ENCODE measurements at places on chromosomes 11 and 22.

GRCh38 chr22:24060375-24060788 lies 49.3 kb downstream of the CABIN1 start:
- peak; percentile 94 for DNase-seq

GRCh38 chr11:1305501-1306056 lies 3.9 kb downstream of the TOLLIP start:
- no peak for DNase-seq

GRCh38 chr11:46736615-46737014 lies 17.6 kb downstream of the F2 start:
- DNase-seq = peak; percentile 58

GRCh38 chr22:30326255-30326705 lies 461 bp downstream of the TBC1D10A start:
- no peak for DNase-seq

- no peak for DNase-seq
Measured at GRCh38 chr22:40920526-40920925, 30.7 kb upstream of the RBX1 start.

- no peak for DNase-seq
Measured at GRCh38 chr11:129814244-129815014, 1.2 kb upstream of the TMEM45B start.

DNA sequence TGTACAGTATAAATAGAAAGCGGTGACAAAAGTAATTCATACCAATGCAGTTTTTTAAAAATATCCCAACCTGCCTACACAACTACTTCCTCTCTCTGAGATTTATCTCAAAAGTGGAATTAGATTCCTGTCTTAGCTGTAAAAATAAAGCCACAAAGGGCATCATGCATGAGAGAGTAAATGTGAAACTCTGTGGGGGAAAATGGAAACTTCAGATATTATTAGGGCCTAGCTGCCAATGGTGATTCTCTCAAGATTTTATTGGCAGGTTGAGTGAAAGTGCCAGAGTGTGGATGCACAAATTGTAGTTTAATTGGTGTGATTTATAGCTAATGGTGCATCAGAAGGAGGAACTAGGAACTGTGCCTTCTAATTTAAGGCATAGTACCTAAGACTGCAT lies 356.9 kb upstream of the CCDC90B start:
- DNase-seq = no peak

DNA sequence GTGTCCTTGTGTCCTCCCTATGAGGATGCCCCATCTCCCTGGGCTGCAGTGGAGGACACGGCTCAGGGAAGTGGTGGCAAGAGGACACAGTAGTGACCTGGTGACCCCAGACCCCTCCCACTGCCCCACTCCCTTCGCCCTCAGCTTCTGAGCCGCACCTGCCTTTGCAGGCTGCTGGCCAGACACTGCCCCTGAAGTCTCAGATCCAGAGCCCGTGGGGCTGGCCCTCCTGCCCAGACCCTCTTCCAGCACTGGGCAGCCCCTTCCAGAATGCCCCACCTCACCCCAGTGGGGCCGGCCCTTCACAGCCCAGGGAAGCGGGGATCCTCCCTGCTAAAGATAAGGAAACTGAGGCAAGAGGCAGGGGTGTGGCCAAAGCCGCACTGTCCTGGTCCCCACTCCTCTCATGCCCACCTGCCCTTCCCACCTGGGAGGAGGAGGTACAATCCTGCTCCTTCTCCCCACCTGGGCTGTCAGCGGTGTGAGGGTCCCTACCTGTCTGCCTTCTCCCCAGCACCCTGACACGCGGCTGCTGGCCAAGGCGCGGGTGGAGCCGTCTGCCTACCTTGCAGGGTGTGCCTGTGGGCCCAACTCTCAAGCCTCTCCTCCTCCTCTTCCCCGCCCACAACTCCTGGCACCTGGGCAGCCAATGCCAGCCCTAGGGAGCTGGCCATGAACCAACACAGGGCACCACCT lies 17.3 kb downstream of the TRPM5 start:
- no peak for DNase-seq

DNA sequence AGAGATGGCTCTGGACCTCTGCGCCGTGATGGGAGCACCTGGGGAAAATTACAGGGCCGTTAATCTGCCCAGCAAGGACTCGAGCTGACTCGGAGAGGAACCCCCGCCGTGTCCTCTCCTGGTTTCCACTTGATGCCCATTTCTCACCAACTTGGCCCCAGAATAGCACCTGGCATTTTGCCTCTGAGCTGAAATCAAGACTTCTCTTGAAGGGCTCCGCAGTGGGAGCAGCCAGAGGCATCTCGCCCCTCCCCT lies 19.0 kb upstream of the CABP7 start:
- DNase-seq = no peak

DNA sequence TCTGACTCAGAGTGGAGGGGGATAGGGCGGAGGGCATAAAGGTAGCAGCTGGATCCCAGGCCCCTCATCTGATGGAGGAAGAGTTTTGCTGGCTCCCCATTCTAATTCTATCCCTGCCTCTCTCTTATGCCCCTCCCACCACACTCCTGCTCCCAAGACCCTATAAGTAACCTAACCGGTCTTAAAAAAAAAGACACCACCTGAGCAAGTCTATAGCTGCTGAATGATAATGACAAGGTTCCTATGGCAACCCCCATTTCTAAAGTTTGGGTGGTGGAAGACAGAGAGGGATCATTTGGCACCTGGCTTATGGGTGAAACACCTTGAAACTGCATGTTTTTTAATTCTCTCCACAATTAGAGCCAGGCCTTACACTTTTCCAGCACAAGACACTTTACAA lies 69.6 kb downstream of the LARGE1 start:
- DNase-seq = no peak

DNA sequence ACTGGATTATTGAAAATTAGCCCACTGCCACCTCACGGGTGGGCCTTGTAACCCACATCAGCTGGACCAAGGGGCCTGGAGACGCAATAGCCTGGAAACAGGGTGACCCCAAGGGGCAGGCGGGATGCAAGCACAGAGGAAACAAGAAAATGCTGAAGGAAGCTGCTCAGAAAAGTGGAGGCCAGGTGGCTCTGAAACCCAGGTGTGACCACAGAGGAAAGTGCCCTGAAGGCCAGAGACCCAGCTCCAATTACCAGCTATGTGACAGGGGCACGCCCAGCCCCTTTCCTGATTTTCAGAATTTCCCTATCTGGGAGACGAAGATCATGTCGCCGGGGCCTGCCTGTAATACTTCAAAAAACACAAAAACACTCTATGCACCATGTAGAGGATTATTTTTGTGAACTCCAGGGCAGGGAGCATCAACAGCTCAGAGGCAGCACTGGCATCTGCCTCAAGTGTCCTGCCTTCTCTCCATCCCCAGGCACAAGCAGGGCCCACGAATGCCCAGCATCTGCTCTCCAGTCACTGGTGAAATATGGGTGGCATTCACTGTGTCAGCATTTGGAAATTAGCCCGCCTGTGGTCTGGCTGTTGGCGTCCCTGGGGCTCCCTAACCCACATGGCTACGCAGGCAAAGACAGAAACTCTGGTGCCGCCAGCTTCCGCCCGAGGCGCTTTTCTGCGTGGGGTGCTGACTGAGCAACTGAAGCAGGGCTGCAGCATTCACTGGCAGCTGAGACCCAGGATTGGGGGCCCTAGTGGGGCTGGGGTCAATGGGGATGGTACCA lies 6.3 kb downstream of the KCNJ1 start:
- DNase-seq = peak; percentile 90

DNA sequence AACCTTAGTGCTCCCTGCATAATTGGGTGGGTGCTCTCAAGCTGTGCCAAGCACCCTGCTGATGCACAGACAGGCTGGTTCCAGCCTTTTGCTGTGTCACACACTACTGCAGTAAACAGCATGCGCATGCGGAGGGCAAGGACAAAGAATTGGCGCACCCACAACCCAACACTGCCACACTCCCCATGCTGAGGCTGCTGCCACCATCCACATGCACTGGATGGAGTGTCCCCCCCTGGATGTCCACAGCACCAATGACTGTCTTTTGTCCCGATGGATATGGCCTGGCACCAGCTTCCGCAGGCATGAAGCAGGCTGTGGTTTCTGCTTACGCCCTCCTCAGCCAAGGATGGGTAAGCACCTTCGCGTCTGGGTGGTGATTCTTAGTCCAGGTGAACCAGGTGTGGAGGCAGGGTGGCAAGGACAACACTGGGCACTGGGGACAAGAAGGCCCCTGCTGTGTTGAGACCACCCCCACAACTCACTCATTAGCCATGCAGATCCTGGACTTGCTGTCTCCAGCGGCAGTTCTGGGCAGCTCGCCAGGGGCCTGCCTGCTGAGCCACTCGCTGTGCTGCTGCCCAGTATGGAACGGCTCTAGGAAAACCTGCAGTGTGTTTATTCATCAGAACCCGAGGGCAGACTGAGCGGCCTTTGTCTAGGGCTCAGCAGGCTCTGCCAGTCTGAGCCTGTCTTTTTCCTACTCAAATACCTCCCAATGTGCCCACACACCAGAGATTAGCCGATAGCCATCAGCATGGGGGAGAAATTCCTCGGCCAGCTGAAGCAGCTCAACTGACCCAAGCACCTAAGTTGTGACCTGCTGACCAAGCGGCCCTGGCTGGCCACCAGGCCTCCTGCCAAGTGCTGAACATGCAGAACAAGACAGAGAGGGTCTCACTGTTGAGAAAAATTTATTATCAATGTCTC lies 8.2 kb upstream of the NAP1L4 start:
- DNase-seq = peak; percentile 48

DNA sequence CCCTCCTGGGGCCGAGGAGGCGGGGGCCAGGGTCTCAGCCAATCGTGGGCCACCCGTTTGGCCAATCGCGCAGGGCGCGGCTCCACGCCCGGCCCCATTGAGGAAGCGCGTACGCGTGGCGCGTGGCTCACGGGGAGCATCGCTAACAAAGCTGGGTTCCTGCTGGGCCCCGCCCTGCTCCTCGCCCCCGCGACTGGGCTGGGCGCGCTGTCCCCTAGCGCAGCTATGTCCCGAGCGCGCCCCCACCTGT lies 614 bp upstream of the ASCL2 start:
- no peak for DNase-seq

- DNase-seq = no peak
Measured at GRCh38 chr11:113519989-113520613, 44.9 kb upstream of the DRD2 start.

- peak; percentile 97 for DNase-seq
Measured at GRCh38 chr11:27926981-27927481, 180.9 kb downstream of the KIF18A start.

GRCh38 chr22:17370766-17371432 lies 1.6 kb downstream of the CECR2 start:
- no peak for DNase-seq

DNA sequence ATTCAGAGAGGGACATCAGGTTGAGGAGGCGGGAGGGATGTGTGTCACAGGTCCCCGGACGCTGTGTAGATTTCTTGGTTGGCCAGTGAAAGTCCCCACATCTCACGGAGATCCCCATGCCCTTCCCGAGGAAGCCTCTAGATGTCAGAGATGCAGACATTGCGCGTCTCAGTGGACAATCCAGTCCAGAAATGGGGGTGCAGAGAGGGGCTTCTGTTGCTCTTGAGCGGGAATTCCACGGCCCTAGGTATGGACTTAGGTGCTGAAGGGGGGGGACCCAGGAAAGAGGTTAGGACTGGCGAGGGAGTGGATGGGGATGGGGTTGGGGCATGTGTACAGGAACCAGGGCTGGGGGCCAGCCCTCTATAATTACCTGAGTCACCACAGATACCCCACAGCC lies 7.0 kb downstream of the THY1 start:
- DNase-seq = no peak

DNA sequence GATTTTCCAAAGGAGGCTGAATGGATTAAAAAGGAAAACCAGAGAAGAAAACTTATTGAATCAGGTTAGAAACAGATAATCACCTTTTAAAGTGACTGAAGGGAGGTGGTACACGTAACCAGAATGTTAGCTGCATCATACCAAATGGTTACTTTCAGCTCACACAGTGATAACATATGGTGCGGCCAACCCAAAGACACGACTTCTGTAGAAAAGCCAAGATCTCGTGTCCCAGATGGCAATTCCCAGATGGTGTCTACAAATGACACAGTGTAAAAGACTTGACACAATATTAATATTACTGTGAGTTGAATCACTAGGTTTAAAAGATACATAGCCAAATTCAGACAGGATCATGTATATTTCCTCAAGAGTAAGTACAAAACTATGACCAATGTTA lies 5.2 kb downstream of the PPP2R1B start:
- DNase-seq = no peak

DNA sequence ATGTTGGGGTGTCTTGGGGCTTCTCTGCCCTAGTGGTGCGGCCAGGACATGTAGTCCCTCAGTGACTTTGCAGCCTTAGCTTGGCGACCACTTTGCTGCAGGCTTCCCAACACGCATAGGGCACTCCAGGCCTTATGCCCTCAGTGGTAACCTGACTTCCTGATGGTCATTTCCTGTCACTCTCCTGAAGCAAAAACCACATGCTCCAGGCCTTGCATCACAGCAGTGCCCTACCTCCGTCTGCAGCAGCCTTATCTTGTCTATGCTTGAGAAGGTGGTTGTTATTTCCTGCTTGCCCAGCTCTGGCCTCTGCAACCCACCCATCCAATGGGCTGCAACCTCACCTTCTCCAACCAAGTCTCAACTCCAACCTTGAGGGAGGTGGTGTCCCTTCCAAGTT lies 33.4 kb upstream of the PISD start:
- DNase-seq = no peak

GRCh38 chr11:19680829-19681368 lies 31.7 kb upstream of the NAV2 start:
- DNase-seq = peak; percentile 48

- peak; percentile 87 for DNase-seq
Measured at GRCh38 chr22:20530368-20531153, 23.2 kb downstream of the MED15 start.

- DNase-seq = no peak
Measured at GRCh38 chr11:9962722-9963121, 298.8 kb downstream of the SWAP70 start.

DNA sequence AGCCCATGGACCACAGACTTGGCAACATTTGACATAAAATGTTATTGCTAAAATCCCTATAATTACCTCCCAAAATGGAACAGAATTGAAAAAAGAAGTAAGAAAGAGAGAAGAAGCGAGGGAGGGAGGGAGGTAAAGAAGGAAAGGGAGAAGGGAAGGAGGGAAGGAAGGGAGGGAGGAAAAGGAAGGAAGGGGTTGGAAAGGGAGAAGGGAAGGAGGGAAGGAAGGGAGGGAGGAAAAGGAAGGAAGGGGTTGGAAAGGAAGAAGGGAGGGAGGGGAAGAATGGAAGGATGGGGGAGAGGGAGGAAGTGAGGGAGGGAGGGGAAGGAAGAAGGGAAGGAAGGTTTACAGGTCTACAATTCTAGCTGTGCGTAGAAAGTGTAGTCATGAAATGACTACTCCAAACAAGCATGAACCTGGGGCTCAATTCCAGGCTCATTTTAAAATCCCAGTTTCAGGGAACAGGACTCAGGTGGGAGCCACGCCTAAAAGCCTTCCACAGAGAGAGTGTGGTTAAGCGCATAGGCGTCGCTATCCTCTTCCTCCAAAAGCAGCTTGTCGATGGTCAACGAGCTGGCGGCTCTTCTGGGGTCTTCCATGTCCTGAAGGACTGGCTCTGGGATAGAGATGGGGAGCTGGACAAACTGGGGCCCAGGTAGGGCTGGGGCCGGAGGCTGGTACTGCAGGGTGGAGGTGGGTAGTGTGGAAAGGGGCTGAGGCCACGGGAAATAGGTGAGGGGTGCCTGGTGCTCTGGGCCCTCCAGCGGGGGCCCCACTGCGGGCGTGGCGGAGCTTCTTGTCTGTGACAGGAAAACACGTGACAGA lies 25.1 kb downstream of the POU2AF1 start:
- DNase-seq = no peak
